ENCODE measurements at places on chromosomes 3 and 15.

GRCh38 chr15:35622641-35623340 is 76.8 kb upstream of the DPH6 start:
- no peak for DNase-seq

GRCh38 chr15:68028137-68028887 is 25.8 kb upstream of the PIAS1 start:
- DNase-seq, result no peak

GRCh38 chr3:124881976-124882697 is 5.0 kb downstream of the ITGB5 start:
- no peak for DNase-seq

DNA sequence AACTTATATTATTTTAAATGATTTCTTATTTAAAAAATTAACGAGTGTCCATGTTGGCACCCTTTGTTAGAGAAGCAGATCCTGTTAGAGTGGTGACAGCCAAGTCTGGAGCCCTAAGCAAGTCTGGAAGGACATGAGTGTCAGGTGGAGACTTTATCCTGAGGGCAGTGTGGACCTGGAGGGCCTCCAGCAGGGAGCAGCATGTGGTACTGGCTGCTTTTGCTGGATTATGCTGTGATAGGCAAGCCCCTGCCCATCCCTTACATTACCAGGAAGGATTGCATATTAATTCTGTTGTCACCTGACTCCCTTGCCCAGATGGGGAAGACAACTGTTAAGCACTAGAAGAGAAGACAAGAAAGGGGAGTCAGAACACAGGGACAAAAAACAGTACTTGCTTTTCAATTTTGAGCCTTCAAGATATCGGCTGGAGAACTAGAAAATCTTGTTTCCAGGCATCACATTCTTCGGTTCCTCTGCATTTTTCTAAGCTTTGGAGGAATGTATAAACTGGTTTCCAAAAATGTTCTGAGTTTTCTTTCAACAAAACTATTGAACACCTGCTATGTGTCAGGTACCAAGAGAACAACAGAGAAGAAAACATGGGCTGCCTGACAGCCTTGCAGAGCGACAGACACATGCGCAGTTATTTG is 22.7 kb downstream of the ZNF860 start:
- DNase-seq, result no peak

GRCh38 chr3:188389711-188390342 is 235.9 kb downstream of the LPP start:
- no peak for DNase-seq

- no peak for DNase-seq
These were observed 360.3 kb upstream of the TBL1XR1 start for GRCh38 chr3:177557548-177557947.

- no peak for DNase-seq
These were observed 229.7 kb upstream of the BHLHE40 start for GRCh38 chr3:4749567-4750002.

DNA sequence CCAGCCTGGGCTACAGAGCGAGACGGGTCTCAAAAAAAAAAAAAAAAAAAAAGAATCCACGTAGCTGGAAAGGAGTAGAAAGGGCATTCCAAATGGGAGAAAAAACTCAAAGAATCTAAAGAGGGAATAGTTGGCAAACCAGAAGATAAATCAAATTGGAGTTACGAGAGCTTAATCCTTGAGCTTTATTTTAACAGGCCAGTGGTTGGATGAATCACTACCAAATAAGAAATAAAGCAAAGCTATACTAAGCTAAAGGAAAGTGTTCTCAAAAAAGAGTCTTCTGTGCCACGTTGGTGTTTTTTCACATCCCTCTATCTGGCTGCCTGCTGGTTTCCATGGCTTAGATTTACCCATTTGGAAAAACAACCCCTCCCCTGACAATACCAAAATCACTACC is 14.0 kb downstream of the VGLL4 start:
- no peak for DNase-seq

- no peak for DNase-seq
These were observed 51.7 kb upstream of the SMAD3 start for GRCh38 chr15:67013696-67014095.
